SHP77 treated with DMSO at 0.1 percent for 48 hours (cell line): ENCODE measurements at places on chromosomes 7 and 10.

- DNase-seq, result no peak
These were observed 589 bp downstream of the LDB1 start for GRCh38 chr10:102119417-102120141.

GRCh38 chr10:80365510-80365909 is 8.9 kb downstream of the DYDC2 start:
- DNase-seq, result no peak

DNA sequence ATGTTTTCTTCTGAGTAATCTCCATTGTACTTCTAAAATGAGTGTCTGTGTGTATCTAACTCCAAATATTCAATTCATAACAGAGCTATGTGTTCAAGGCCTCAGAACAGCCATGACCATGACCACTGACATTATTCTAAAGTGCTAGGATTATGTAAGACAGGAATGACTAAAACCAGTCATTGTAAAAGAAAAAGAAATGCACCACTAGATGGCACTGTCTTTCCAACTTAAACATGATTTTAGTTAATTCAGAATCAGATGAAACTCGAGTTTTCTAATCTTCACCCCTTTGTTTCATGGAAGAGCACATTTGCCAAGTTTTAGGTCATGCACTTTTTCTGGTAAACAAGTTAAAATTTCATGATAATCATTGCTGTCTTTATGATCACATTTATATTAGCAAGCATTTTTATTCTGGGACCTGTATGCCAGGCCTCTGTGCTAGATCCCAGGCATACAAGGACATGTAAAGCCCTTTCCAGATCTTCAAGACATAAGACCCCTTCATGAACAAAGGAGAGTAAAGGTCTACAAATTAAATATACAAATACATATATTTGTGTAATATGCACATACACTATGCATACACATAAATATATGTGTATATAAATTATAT is 26.1 kb upstream of the RSU1 start:
- peak; percentile 32 for DNase-seq

GRCh38 chr10:132078746-132079345 is 13.1 kb downstream of the JAKMIP3 start:
- DNase-seq, result no peak

- DNase-seq, result no peak
These were observed 35.5 kb upstream of the TPST1 start for GRCh38 chr7:66169616-66170015.

DNA sequence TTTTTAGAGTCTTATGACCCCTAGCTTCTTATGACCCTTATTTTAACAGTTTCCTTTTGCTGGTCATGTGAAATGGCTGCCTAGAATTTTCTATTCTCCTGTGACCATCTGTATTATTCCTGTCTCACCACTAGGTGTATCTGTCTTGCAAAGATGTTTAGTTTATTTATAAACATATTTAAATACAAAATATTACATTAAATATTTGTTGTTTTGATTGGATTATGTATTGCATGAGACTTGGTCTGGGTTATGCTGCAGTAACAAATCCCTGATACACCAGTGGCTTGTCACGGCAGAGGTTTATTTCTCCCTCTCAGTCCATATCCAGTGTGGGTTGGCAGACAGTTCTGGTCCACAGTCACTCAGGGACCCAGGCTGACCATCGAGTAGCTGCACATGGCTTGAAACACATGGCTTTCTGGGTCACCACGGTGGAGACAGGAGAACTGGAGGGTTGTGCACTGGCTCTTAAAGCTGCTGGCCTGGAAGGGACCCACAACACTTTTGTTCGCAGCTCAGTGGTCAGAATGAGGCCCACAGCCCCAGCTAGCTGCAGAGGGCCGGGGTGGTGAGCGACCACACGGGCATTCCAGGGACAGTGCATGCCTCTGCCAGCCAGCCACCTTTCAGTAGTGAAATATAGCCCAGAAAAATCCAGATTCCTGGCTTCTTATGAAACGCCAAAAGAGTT is 7.4 kb downstream of the RASSF4 start:
- DNase-seq, result no peak
